Activated CD4-positive, alpha-beta T cell treated with anti-CD3 and anti-CD28 coated beads, Interleukin-2, amount 10 ng/mL, durations not matched to agents 7 days and 5 days (primary cell): ENCODE measurements at places on chromosomes 2 and 18.

- no peaks in the 10 kb centered on the region for H3K4me1 ChIP-seq
- peaks cover 2% of the 10 kb centered on the region for H3K27me3 ChIP-seq
- no peak overlapping the region for H3K27ac ChIP-seq
- no peaks in the 10 kb centered on the region for H3K36me3 ChIP-seq
- no peak for DNase-seq
Measured at GRCh38 chr2:88115825-88116518, 11.9 kb downstream of the FABP1 start.

- peak within 1 kb of the TSS; percentile 82 for H3K27ac ChIP-seq
- peaks cover 29% of the 10 kb centered on the region for H3K36me3 ChIP-seq
- H3K4me3 ChIP-seq, result peak within 1 kb of the TSS; percentile 85
- DNase-seq, result peak; percentile 75
- peaks cover 50% of the 10 kb centered on the region for H3K4me1 ChIP-seq
Measured at GRCh38 chr2:171893824-171894611, at the start of gene SLC25A12. Gene SLC25A12 (minus strand): TSS chr2:171894244. CDS start chr2:171894214, 30 bp downstream.

DNA sequence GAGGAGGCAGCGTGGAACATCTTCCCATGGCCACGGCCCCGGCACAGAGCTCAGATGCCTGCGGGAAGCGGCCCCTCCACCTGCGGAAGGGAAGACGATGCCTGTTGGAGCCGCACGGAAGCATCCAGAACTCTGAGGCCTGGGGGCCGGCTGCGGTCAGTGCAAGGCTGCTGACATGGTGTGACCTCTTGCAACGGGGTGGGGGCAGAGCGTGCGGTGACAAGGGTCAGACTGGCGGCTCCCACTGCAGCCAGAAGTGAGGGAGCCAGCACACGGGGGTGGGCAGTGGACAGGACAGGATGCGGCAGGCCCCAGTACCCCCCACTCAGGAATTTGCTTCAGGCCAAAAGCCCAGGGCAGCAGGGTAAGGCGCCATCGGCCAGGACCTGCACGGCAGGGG is 48.8 kb downstream of the SLC66A2 start:
- peaks cover 12% of the 10 kb centered on the region for H3K4me1 ChIP-seq
- peaks cover 18% of the 10 kb centered on the region for H3K36me3 ChIP-seq
- H3K4me3 ChIP-seq, result no peak overlapping the region
- no peak overlapping the region for H3K27ac ChIP-seq
- DNase-seq, result no peak
- H3K27me3 ChIP-seq, result no peaks in the 10 kb centered on the region

GRCh38 chr2:190410166-190410565 is 2.0 kb downstream of the MFSD6 start:
- no peak for DNase-seq
- no peaks in the 10 kb centered on the region for H3K27me3 ChIP-seq
- H3K4me3 ChIP-seq, result peak overlapping the region; percentile 88
- H3K4me1 ChIP-seq, result peaks cover 47% of the 10 kb centered on the region
- H3K36me3 ChIP-seq, result peaks cover 23% of the 10 kb centered on the region
- H3K27ac ChIP-seq, result peak overlapping the region; percentile 96

DNA sequence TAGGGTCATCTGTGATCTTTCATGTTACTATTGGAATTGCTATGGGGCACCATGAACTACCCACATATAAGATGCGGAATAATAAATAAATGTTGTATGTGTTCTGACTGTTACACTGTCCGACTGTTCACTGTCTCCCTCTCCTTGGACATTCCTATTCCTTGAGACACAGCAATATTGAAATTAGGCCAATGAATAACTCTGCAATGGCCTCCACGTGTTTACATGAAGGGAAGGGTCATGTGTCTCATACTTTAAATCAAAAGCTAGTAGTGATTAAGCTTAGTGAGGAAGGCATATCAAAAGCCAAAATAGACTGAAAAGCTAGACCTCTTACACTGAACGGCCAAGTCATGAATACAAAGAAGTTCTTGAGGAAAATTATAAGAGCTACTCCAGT is 751.3 kb downstream of the SOCS6 start:
- H3K4me1 ChIP-seq, result no peaks in the 10 kb centered on the region
- H3K4me3 ChIP-seq, result no peak overlapping the region
- no peak for DNase-seq

DNA sequence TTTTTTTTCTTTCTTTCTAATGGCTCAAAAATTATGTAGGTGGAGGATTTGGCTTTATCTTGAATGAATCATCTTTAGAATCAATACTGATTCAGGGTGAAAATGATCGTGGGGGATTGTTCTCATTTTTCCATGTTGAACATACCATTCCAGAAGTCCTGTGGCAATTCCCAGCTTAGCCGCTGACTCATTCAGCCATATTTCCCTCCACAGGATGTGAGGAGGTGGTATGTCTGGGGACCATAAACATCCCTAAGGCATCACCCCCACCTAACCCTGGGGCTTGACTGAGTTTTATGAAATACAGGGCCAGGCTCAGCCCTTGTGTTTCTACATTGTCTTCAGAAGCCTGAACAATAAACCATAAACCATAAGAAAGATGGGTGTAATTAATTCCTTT is 92.7 kb upstream of the FN1 start:
- no peak overlapping the region for H3K4me3 ChIP-seq
- H3K4me1 ChIP-seq, result no peaks in the 10 kb centered on the region
- no peaks in the 10 kb centered on the region for H3K36me3 ChIP-seq
- H3K27me3 ChIP-seq, result peaks cover 1% of the 10 kb centered on the region
- no peak overlapping the region for H3K27ac ChIP-seq
- no peak for DNase-seq

DNA sequence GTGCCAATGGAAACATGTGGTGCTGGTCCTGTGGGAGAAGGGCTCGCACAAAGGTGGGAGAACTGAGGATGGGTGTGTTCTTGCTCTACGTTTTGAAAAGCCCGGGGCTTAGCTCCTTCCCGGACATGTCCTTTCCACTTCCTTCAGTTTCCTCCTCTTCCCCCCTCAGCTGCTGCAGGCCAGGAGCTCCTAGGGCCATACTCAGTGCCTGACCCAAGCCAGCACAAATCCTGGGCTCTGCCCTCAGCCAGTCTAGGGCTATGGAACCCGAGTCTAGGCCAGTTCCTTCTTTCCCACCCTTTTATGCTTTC is 1.4 kb upstream of the SIX2 start:
- H3K27me3 ChIP-seq, result peaks cover 79% of the 10 kb centered on the region
- H3K4me3 ChIP-seq, result peak overlapping the region; percentile 16
- peak overlapping the region; percentile 19 for H3K27ac ChIP-seq
- H3K4me1 ChIP-seq, result peaks cover 15% of the 10 kb centered on the region

DNA sequence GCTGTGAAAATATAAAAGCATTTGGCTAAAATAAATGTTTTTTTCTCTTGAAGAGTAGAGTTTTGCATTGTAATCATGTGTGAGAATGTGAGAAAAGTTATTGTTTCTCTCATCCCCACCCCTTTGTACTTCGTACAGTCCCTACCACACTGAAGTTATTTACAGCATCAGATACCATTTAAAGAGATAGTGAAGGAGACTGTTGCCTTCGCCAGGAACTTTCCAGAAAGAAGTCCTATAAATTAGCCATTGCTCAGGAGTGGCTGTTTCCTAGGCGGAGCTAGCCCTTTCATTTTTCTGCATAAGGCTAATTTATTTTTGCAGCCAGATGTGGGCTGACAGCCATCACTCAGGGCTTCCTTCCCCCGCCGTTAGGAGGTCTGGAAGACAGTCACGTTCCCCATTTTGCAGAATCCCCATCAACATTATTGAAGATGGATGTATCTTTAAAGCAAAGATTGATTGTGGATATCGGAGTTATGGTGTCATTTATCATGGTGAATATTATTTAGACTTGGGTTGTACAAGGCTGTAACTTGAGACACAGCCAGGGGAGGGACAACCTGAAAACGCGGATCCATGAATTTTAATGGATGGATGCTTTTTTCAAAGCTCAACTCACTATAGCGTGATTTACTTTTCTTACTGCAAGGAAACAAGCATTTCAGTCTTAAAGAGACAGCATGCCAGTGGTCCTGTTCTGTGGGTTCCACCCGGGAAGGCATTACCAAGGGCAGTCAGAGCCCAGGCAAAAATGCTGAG is 17.1 kb downstream of the TSHZ1 start:
- peaks cover 43% of the 10 kb centered on the region for H3K4me1 ChIP-seq
- H3K36me3 ChIP-seq, result peaks cover 23% of the 10 kb centered on the region
- no peak overlapping the region for H3K4me3 ChIP-seq
- H3K27ac ChIP-seq, result no peak overlapping the region

DNA sequence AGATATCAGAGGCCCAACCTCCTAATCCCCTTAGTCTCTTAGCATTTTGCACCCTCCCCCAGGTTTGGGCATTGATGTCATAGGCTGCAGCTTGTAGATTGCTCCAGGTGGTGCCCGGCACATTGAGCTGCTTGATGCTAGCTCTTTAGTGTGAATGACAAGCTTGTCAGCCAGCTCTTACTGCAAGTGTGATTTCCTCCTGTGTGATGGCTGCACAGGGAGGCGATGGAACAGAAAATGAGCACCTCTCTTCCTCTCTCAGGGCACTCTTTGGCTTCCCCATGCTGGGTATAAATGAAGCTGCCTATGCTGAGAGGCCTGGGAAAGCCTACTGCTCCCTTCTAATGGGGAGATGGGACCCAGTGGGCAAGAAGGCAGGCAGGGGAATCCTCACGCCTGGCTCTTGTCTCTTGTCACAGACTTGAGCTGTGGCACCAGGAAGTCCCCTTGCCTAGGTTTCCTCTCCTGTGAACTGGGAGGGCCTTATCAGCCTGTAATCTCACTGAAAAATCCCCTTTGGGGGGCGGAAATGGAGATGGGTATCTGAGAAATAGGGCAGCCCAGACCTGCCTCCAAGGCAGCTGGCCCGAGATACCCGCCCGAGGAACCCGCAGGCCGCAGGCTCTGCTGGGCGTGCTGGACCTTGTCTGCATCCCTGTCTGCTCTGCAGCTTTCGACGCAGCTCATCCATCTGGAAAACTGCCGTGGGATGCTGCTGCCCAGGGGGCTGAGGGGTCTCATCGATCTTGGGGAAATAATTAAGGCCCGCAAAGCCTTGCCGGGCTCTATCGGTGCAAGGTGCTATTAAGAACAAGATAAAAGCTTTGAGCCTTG is 163.5 kb upstream of the CXCR4 start:
- H3K27ac ChIP-seq, result peak overlapping the region; percentile 76
- no peaks in the 10 kb centered on the region for H3K27me3 ChIP-seq

- H3K27me3 ChIP-seq, result no peaks in the 10 kb centered on the region
- peaks cover 68% of the 10 kb centered on the region for H3K36me3 ChIP-seq
- H3K27ac ChIP-seq, result no peak overlapping the region
- H3K4me3 ChIP-seq, result no peak overlapping the region
Measured at GRCh38 chr2:135862718-135863117, 13.5 kb downstream of the MCM6 start.

DNA sequence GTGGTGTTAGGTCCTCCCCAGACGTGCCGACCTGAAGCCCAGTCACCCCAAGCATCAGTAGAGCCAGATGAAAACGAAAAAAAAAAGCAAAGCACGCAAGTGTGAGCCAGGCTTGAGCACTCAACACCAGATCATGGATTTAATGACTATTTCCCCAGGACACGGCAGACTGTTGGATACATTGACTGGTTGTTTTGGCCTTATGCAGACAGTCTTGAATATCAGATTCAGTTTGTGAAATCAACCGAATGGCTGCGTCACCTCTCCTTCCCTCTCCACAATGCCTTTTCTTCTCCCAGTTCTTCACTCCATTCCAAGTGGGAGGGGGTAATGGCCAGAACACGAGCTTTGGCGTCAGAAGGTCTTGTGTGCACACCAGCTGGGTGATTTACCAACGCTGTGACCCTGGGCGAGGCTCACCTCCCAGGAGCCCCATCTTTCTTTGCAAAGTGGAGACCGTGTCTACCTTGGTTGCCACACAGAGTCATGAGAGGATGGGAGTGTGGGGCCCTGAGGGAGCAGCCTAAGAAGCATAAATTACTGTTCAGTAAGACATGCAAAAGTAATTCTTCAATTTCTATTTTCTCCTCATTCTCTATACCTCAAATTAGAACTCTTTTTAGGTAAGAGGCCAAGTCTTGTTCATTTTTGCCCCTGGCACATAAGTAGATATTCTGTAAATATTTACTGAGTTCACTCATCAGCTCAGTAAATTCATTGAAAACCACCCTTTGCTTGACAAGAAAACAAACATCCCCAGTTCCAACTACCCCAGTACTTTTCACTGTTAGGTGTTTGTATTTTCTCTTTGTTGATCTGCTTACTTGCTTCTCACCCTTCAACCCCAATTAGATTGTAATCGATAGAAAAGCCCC is 181.1 kb upstream of the COPS8 start:
- H3K27ac ChIP-seq, result no peak overlapping the region
- no peaks in the 10 kb centered on the region for H3K4me1 ChIP-seq
- no peaks in the 10 kb centered on the region for H3K36me3 ChIP-seq
- no peak overlapping the region for H3K4me3 ChIP-seq

DNA sequence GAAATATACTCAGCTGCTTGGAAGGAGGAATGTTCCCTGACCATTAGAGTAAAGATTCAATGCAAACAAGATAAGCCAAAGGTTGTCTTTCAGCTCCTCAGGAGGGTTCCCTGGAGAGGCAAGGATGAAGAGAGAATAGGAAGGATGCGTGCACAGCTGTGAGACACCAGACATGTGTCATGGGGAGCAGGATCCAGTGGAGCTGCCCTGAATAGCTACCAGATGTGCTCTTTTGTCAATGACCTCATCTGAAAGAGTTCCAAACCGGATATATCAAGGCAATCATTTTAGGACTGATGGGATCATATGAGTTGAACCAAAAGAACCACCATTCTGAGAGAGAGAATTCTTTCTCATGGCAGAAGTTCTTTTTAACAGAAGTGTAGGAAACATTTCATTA is 490.6 kb downstream of the IRS1 start:
- no peak overlapping the region for H3K27ac ChIP-seq
- H3K27me3 ChIP-seq, result peaks cover 10% of the 10 kb centered on the region
- no peak overlapping the region for H3K4me3 ChIP-seq
- H3K36me3 ChIP-seq, result no peaks in the 10 kb centered on the region
- DNase-seq, result no peak

DNA sequence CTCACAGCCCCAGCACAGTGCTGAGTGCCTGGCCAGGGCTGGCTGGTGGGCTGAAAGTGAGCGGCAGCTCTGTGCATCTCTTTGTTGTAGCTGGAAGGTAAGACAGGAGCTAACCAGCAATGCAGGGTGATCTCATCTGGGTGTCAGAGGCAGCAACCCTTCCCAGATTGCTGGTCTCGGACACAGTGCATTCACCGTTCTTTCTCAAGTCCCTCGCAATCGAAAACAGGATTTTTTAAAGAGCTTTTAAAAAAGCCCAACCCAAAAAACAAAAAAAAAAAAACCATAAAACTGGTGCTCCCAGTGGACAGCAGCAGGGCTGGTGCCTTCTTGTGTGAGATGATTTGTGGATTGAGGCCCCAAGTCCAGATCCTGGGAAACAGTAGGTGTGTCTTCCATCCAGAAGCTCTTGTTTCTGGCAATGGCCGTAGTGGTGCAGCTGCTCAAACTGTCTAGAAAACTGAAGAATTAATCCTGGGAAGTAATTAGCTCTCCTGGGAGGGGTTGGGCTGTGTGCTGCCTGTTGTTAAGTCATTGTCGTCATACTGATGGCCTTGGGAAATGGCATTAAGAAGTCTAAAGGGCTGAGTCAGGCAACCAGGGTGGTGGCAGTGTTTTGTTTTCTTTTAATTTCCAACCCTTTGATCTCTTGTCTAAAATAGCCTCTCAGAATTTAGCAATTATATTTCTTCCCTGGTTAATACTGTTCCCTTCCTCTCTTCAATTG is 156.7 kb downstream of the KLHL29 start:
- no peaks in the 10 kb centered on the region for H3K27me3 ChIP-seq
- no peaks in the 10 kb centered on the region for H3K36me3 ChIP-seq
- H3K4me1 ChIP-seq, result peaks cover 10% of the 10 kb centered on the region
- H3K4me3 ChIP-seq, result no peak overlapping the region
- no peak for DNase-seq

GRCh38 chr2:209505410-209505809 is 81.6 kb downstream of the MAP2 start:
- peaks cover 3% of the 10 kb centered on the region for H3K27me3 ChIP-seq
- H3K4me1 ChIP-seq, result no peaks in the 10 kb centered on the region
- H3K36me3 ChIP-seq, result no peaks in the 10 kb centered on the region
- no peak overlapping the region for H3K27ac ChIP-seq
